ENCODE measurements at places on chromosomes 4 and X. TPM values are rescaled to one million over a fixed set of nuclear protein-coding genes. Genes with fewer than 3 reads are reported as not detected.

DNA sequence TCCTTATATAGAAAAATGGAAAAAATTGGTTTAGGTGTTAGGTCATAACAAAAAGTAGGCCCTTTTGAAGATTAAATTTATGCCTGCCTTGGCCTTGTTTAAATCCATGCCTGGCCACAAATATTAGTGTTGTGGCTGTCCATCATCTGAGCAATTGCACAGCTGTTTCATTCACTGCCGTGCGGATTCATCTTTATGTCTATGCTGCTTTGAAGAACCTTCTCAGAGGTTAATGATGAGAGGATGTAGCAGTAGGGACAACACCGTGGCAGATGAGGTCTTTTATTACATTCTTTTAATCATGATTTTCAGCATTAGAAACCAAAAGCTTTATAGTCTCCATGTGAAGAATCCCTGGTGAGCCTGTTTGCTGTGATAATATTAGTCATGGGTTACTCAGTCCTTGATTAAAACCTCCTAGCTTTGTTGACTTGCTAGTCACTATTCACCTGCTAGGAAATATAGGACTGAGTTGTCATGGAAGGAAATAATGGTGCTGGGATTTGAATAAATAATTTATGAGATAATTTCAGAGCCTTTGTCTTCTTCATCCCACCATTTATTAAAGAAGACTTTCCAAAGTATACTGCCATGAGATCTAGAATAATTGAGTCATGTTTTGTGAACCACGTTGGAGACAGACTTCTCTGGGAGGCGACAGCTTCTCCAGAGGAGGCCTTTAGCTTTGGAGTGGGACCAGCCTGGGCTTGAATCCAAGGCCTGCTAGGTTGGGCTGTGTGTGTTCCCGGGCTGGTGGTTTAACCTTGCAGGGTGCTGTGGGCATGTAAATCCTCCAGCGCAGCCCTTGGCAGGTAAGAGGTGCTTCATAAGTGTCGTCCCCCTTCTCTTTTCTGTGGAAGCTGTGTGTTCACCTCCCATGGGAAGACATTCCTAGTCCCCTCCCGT, 53.5 kb downstream of the PTTG2 start:
- H3K36me3 ChIP-seq, result no peaks in the 10 kb centered on the region
- DNase-seq, result no peak
- no peak overlapping the region for H3K4me3 ChIP-seq
- peaks cover 16% of the 10 kb centered on the region for H3K4me1 ChIP-seq

Gene HAUS3
- total RNA-seq, result 11.7 TPM

- H3K4me1 ChIP-seq, result peaks cover 35% of the 10 kb centered on the region
- peak overlapping the region; percentile 77 for H3K27ac ChIP-seq
- peaks cover 17% of the 10 kb centered on the region for H3K36me3 ChIP-seq
- no peaks in the 10 kb centered on the region for H3K27me3 ChIP-seq
Observed at GRCh38 chrX:7045238-7045955, 102.1 kb upstream of the STS start.

Gene F8A2
- total RNA-seq, result not detected

GRCh38 chr4:114783215-114783595, 184.6 kb downstream of the UGT8 start:
- H3K4me1 ChIP-seq, result peaks cover 35% of the 10 kb centered on the region
- H3K36me3 ChIP-seq, result no peaks in the 10 kb centered on the region
- no peaks in the 10 kb centered on the region for H3K27me3 ChIP-seq
- peak overlapping the region; percentile 54 for H3K27ac ChIP-seq
- DNase-seq, result no peak

Gene YIPF6
- 40.0 TPM for total RNA-seq

Gene MAGEB10
- not detected for total RNA-seq

- peaks cover 9% of the 10 kb centered on the region for H3K27me3 ChIP-seq
- no peaks in the 10 kb centered on the region for H3K36me3 ChIP-seq
- H3K27ac ChIP-seq, result no peak overlapping the region
Observed at GRCh38 chrX:154908821-154909220, 22.7 kb downstream of the F8A1 start.

Gene ASB9
- total RNA-seq, result not detected

DNA sequence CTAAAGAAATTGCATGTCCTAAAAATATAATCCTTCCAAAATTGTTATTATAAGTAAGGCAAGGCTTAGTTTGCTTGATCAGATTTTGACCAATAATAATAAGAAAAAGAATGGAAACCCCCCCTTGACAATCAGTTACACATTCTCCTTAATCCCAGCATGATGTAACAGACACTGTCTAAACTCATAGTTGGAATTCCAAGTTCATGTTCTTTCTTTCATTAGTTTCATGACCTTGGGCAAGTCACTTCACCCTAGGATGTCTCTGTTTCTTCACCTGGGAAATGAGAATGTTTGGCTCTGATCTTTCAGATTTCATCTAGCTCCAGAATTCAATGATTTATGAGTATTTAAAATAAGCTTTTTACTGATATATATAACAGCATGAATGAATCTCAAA, 64.8 kb downstream of the MAML3 start:
- H3K4me3 ChIP-seq, result no peak overlapping the region
- DNase-seq, result no peak
- H3K36me3 ChIP-seq, result no peaks in the 10 kb centered on the region
- H3K4me1 ChIP-seq, result peaks cover 52% of the 10 kb centered on the region
- H3K27me3 ChIP-seq, result no peaks in the 10 kb centered on the region
- H3K27ac ChIP-seq, result no peak overlapping the region

Gene COX18
- 16.7 TPM for total RNA-seq

DNA sequence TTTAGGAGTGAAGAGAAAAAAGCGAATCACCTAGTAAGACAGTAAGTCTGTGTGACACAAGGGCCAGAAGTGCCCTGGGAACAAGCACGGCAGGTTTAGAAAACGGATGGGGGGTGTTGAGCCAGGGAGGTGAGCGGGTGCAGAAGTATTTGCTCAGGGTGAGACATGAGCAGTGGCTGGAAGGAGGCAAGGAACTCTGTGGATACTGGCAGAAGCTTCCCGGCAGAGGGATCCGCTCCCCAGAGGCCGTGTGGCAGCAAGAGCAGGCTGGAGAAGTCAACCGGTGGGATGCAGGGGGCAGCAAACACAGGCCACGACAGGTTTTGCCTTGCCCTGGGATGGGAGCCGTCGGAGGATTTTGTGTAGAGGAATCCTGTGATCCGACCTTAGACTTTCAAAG, 2.3 kb upstream of the UVSSA start:
- peak overlapping the region; percentile 94 for H3K4me3 ChIP-seq
- peaks cover 15% of the 10 kb centered on the region for H3K36me3 ChIP-seq
- H3K27ac ChIP-seq, result no peak overlapping the region
- H3K4me1 ChIP-seq, result peaks cover 37% of the 10 kb centered on the region

- H3K27ac ChIP-seq, result no peak overlapping the region
- H3K27me3 ChIP-seq, result no peaks in the 10 kb centered on the region
- DNase-seq, result no peak
Observed at GRCh38 chr4:2062808-2063524, 3.8 kb downstream of the NAT8L start.

- no peak for DNase-seq
- H3K27me3 ChIP-seq, result no peaks in the 10 kb centered on the region
- no peaks in the 10 kb centered on the region for H3K36me3 ChIP-seq
- peaks cover 37% of the 10 kb centered on the region for H3K4me1 ChIP-seq
Observed at GRCh38 chrX:105696870-105697269, 125.5 kb upstream of the NRK start.

GRCh38 chr4:5050520-5051277, 581 bp upstream of the STK32B start:
- H3K27me3 ChIP-seq, result no peaks in the 10 kb centered on the region
- peaks cover 36% of the 10 kb centered on the region for H3K4me1 ChIP-seq
- H3K27ac ChIP-seq, result peak overlapping the region; percentile 91
- peak overlapping the region; percentile 94 for H3K4me3 ChIP-seq
- no peaks in the 10 kb centered on the region for H3K36me3 ChIP-seq

- H3K27me3 ChIP-seq, result peaks cover 73% of the 10 kb centered on the region
- H3K36me3 ChIP-seq, result no peaks in the 10 kb centered on the region
- DNase-seq, result no peak
- H3K4me3 ChIP-seq, result peak overlapping the region; percentile 69
- H3K27ac ChIP-seq, result no peak overlapping the region
- H3K4me1 ChIP-seq, result peaks cover 24% of the 10 kb centered on the region
Observed at GRCh38 chr4:148444296-148445070, 2.3 kb upstream of the NR3C2 start.

Gene NUDT11
- total RNA-seq, result 12.8 TPM

GRCh38 chrX:85992811-85993229, 54.5 kb downstream of the CHM start:
- peaks cover 30% of the 10 kb centered on the region for H3K4me1 ChIP-seq
- H3K4me3 ChIP-seq, result no peak overlapping the region
- DNase-seq, result no peak
- H3K27ac ChIP-seq, result no peak overlapping the region
- no peaks in the 10 kb centered on the region for H3K27me3 ChIP-seq

Gene EBP
- 39.3 TPM for total RNA-seq

Gene ARHGAP24
- total RNA-seq, result 29.6 TPM

DNA sequence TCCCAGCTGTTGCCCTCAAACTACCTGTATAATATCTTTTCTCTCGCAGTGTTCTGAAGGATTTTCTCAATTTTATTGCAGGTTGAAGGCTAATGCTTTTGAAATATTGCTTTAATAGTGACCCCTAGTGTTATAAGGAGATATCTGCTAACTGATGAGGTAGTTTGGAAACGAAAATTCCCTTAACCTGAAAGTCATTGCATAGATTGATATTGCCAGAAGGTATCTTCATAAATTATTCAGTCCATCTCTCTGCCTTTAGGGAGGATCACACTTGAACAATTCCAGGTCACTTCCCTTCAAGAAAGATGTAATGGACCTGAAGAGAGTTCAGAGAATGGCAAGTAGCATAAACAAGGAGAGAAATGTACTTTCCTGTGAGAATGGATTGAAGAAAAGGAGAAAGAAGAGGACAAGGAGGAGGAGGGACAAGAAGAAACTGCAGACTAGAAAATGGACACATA, 44.1 kb downstream of the TIGD4 start:
- no peak for DNase-seq
- no peak overlapping the region for H3K27ac ChIP-seq
- H3K27me3 ChIP-seq, result peaks cover 20% of the 10 kb centered on the region
- no peaks in the 10 kb centered on the region for H3K36me3 ChIP-seq
- H3K4me3 ChIP-seq, result no peak overlapping the region
- H3K4me1 ChIP-seq, result no peaks in the 10 kb centered on the region

GRCh38 chr4:140666889-140667614, 89.1 kb downstream of the TBC1D9 start:
- H3K27ac ChIP-seq, result no peak overlapping the region
- H3K4me1 ChIP-seq, result no peaks in the 10 kb centered on the region
- DNase-seq, result no peak
- H3K27me3 ChIP-seq, result no peaks in the 10 kb centered on the region
- H3K36me3 ChIP-seq, result peaks cover 54% of the 10 kb centered on the region

Gene FATE1
- total RNA-seq, result not detected

GRCh38 chrX:46140272-46140671, 404.9 kb downstream of the ZNF674 start:
- no peak for DNase-seq
- H3K4me1 ChIP-seq, result no peaks in the 10 kb centered on the region
- no peaks in the 10 kb centered on the region for H3K36me3 ChIP-seq
- no peak overlapping the region for H3K27ac ChIP-seq

Gene LGI2
- total RNA-seq, result not detected

Gene SORBS2
- total RNA-seq, result 33.2 TPM

Gene TRO
- total RNA-seq, result 83.2 TPM

Gene ADH1A
- total RNA-seq, result not detected

Gene PROM1
- not detected for total RNA-seq

Gene F8A3
- 5.6 TPM for total RNA-seq

Gene STARD8
- total RNA-seq, result 1.4 TPM

- H3K36me3 ChIP-seq, result no peaks in the 10 kb centered on the region
- H3K27me3 ChIP-seq, result no peaks in the 10 kb centered on the region
- no peak overlapping the region for H3K27ac ChIP-seq
- no peak for DNase-seq
Observed at GRCh38 chr4:27790911-27791310, 930.3 kb downstream of the STIM2 start.
